ENCODE measurements at places on chromosomes 3 and 15.

GRCh38 chr3:149151843-149152242 is 22.4 kb downstream of the HPS3 start:
- no peak for DNase-seq

DNA sequence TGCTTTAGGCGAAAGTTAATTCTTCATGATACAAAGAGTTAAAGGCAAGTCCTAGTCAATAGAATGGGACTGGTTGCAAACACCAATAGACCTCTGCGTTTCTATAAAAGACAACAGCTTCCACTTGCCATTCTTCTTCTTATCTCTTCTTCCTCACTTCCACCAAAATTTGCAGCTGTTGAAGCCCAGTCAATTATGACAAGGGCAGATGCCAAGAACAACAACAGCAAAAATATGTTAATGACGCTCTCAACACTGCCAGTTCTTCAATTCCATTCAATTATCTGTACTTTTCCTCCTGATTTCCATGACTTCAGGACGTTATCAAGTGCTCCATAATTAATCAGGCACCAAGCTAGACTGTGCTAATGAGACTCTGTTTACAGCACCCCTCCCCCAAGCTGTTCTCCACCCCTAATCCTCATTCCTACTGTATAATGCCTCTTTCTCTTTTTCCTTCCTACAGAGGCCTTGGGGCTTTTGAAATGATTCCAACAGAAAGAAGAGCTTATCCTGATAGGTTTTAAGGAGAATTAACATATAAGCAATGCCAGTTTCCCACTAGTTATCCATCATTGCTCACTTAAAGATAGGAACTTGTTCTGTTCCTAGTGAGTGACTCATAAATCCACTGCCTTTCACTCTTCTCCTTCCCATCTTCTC is 1160.5 kb downstream of the IGSF11 start:
- no peak for DNase-seq

GRCh38 chr3:49469037-49469935 is 781 bp upstream of the DAG1 start:
- no peak for DNase-seq

DNA sequence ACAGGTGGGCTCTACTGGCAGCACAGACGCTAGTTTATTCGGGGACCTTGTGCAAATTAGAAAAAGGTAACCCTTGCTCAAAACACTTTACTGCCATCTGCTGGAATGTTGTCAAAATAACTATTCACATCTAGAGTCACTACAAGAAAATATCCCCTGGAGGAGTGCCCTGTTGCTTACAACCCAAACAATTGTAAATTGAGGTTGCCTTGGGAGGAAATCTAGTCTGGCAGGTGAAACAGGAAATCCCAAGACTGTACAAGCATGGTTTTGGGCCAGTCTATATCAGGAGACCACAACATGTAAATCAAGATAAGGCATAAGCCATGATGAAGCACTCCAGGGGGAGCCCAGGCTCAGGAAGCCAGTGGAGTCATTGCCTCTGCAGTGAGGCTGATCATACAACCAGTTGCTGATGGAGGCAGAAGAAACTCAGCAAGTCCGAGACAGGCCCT is 136.8 kb upstream of the ACP3 start:
- DNase-seq, result no peak

DNA sequence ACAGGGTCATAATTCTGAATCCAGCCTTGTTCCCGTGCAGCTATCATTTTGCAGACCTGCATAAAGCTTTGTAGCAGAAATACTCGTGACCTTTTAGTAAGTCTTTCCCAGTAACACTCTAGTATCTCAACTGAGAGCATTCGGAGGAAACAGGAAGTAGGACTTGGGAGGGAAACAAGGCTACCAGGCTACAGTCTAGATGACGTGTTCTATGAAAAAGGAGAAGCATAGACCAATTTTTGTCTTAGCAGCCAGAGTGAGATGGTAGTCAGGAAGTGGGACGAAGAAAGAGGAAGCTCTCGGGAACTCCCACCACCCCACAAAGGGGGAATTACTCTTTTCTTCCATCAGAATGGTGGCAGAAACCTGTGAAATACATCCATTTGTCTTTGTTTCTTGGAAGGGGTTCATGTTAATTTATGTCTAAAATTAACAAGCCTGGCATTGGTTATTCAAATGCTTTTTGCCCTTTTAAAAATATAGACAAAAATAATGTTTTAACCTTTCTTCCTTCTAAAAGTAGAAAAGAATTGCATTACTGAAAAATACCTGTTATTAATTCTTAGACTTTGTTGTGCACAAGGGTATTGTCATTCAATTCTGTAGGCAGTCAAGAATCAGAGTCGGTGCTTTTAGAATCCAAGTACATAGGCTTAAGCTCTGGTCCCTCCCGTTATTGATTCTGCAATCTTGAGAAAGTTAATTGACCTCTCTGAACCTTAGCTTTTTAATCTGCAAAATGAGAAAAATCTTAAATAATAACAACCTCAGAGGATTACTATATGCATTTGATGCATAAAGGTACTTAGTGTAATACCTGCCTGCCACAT is 1.6 kb upstream of the SUCNR1 start:
- DNase-seq, result no peak

DNA sequence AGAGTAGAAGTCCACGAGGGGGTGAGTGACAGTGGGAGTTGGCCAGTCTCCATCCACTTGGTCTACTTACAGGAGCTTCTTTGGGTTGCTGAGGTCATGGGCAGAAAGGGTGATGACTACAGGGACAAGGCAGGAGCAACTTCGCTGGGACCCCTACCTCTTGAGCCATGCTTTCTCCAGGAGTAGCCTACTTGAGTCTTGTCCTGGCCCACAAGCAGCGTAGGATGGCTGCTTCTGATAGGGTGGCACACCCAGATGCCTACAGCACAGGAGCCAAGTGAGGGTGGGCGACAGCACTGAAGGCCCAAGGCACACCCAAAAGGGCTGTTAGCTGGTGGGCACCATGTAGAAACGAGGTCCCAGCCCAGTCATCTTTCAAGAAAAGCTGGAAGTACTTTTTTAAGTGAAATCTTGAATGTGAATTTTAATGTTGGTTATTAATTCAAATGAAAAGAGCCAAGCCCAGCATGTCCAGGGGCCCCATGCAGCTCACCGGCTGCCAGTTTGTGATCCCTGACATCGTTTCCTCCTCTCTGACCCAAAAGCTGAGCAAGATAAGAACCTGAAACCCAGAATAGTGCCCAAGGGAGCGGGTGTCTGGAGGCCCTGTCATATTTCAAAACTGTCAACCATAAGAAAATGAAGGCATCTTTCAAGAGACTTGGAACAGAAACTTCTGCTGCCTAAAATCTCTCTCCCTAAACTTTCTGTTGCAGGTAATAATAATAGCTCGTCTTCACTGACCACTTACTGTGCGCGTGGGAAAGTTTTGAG is 2.2 kb upstream of the CPEB1 start:
- DNase-seq, result no peak

DNA sequence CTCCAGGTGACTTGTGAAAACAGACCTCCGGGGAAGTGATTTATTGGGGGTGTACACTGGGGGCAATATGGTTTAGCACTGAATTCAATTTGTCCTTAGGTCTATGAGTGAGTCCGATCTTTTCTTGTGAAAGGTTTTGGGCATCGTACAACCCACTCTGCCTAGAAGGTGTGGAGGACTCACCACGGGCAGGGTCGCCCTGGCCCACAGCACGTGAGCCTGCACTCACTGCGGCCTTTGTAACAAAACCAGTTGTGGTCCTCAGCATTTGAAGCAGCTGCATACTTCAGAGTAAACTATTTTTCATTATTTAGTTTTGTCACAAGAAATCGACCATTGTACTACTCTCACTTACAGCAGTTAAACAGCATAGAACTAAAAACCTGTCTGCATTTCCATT is 72.6 kb upstream of the BLM start:
- DNase-seq, result no peak

DNA sequence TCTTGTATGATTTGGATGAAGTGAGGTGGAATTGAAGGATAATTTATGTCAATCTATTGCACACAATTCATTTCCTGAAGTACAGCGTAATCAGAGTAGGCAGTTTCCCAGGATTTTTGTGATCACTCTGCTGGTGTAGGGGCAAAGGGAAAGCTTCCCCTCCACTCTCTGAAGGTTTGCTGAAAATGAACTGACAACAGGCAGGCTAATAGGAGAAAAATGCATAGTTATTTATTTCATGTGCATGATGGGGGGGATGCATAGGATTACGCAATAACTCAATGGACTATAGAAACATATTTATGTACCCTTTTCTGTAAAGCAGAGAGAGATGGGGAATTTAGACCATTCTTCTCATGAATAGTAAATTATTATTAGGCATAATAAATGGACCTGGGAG is 872.9 kb downstream of the NAALADL2 start:
- DNase-seq, result no peak

All from activated CD8-positive, alpha-beta memory T cell treated with anti-CD3 and anti-CD28 coated beads for 4 hours (primary cell).